ENCODE measurements at places on chromosomes 3 and 15. TPM values are rescaled to one million over a fixed set of nuclear protein-coding genes. Genes with fewer than 3 reads are reported as not detected.
A peak's percentile ranks its signal among the peaks of the same experiment; 100 is the strongest.

Gene GOLGA8M
- total RNA-seq: 1.0 TPM

DNA sequence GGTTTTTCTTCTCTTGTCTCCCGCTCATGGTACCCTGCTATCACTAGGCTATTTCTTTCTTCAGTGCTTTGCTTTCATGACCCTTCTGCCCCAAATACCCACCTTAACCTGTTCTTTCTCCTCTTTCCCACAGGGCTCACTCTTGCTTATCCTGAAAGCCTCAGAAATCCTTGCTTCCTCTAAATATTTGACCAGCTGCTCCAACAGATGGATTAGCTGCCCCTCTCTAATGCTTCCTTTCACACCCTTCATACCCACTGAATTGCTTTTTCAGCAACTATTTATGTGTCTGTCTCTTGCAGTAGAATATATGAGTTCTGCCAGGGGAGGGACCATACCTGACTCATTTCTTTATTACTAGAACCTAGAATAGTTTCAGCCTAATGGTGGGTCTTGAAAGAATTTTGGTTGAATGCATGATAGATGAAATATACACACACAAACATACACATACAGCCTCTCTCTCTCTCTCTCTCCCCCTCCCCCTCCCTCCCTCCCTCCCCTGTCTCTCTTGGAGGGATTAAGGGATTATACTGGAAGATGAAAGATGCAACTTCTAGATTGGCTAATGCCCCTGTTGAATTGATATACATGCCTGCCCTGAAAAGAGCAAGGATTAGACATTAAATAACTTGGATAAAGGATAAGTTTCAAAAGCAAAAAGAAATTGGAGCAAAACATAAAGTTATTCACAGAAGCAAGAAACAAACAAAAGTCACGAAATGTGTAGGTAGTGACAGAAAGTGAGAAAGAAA, 95.0 kb upstream of the GADL1 start:
- DNase-seq: no peak

- DNase-seq: no peak
Observed at GRCh38 chr15:82944056-82944455, 8.5 kb downstream of the HOMER2 start.

DNA sequence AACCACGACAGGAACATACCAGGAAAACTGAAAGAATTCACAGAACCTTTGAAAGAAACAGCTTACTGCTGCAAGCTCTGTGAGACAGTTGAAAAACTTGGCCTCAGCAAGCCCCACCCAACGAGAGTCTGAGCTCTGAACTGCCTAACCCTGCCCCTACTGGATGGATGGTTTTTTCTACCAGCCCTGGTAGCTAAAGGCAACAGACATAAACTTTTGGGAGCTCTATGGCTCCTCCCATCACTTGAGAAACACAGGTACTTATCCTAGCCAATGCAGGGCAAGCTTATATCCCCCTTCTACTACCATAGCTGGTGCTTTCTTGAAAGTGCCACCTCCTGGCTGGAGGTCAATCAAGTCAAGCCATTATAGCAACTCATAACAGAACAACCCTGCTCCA, 471.8 kb downstream of the GRM7 start:
- no peak for DNase-seq

GRCh38 chr15:76337059-76337695, 604 bp downstream of the ISL2 start:
- no peak for DNase-seq

DNA sequence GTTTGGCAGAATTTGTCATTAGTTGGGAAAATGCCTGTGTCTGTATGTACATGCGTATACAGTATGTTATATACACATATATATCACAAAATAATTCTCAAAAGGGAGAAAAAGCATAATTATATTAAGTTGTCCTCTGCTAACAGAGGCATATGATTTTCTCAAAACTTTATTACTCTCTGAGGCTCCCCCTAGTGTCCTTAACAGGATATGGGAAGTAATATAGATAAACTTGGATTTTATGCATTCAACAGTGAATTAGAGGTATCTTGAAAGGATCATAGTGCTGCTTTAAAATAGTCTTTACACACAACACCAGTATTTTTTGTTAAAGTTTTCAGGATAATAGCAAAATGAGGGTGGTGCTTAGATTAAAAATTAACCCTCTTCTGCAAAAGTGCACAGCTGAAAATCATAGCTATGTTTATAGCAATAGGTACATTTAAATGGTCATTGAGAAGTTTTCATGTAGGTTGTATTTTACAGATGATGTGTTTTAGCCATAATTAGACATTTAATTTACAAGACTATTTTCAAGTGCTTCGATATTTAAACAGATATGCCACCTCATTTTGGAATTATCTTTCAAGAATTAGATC, 454.0 kb upstream of the ROBO2 start:
- no peak for DNase-seq

DNA sequence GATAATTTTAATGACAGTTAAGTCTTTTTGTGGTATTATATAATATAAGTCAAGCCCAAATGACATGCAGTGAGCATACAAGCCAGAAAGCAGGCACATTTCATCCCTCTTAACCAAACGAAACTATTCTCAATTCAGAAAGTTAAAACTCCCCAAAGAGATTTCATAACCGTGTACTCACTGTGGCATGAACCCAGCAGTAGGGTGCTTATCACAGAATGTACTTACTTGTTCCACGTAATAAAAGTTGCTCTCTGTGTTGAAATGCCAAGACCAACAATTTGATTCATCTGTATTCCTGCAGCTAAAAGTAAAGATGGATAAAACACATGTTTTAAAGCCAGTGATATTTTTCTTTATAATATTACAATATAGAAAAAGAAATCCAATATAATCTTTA, 12.1 kb downstream of the GK5 start:
- DNase-seq: peak; percentile 63

Gene CLDN16
- total RNA-seq: 1.6 TPM

Gene DLL4
- 4.0 TPM for total RNA-seq

Gene LXN
- 2.1 TPM for total RNA-seq

- DNase-seq: no peak
Observed at GRCh38 chr15:73979636-73980035, 12.5 kb downstream of the STOML1 start.

GRCh38 chr3:134330883-134331810, 43.1 kb downstream of the AMOTL2 start:
- no peak for DNase-seq

- DNase-seq: no peak
Observed at GRCh38 chr15:63111481-63111880, 10.2 kb upstream of the LACTB start.

Gene KLHL40
- not detected for total RNA-seq

All from right lobe of liver (tissue), 6 donors.